ENCODE measurements at places on chromosomes 12 and 14.
A peak's percentile ranks its signal among the peaks of the same experiment; 100 is the strongest.

GRCh38 chr14:73877790-73878189 is 8.9 kb upstream of the ZNF410 start:
- no peak for DNase-seq

GRCh38 chr12:955939-956338 is 6.4 kb upstream of the RAD52 start:
- DNase-seq, result no peak

GRCh38 chr12:65685514-65685913 is 138.8 kb upstream of the HMGA2 start:
- DNase-seq, result no peak

DNA sequence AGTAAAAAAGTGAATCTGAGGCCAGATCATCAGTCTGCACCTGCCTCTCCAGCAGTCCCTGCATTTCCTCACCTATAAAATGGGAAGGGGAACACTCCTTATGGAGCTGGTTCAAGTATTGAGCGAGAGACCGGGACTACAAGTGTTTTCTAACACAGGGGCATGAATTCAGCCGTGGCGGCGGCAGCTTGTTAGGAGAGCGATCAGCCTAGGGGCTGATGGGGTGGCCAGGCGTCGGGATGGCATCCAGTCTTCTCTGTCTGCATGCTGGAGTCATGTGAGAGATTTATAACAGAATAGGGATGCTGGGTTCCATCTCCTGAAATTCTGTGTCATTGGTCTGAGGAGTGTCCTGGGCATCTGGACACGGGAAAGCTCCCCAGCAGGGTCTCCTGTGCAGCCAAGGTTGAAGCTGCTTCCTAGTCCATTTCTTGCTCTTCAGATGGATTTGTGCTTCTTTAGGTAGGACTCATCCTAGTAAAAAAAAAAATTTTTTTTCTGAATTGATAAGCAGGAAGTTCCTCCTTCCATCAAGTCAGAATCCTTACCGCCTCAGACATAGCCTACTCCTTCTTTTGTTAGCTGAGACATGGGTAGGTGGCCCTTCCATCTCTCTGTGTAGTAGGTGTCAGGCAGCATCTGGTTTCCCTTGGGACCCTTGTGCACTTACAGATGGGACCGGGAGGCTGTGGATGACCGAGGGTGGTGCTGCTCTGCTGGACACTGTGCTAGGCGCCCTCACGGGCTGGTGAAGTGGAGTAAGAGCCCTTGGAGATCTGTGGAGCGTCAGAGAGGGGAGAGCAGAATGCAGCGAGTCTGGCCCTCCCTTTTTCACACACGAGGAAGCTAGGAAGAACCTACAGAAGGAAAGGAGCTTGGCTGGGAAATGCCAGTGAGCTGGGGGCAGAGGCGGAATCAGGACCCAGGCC is 146.7 kb downstream of the TSPAN9 start:
- DNase-seq, result no peak

DNA sequence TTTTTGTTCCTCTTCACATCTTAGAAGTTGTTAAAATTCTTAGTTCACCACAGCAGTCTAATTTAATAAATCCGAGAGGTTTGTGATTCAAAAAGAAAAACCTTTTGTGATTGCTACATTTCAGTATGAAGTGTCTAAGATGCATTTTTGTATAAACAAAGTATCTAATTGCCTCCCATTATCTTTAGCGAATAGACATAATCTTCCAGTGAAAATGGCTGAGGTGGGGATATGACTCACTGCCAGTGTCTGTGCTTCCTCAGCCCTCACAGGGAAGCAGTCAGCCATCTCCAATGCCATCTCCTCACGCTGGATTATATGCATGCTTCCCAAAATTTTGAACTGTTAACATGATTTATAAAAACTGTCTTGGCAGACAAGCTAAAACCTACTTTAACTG is 7.6 kb downstream of the GCH1 start:
- DNase-seq, result no peak

GRCh38 chr12:27589419-27589818 is 65.4 kb downstream of the PPFIBP1 start:
- DNase-seq, result no peak

DNA sequence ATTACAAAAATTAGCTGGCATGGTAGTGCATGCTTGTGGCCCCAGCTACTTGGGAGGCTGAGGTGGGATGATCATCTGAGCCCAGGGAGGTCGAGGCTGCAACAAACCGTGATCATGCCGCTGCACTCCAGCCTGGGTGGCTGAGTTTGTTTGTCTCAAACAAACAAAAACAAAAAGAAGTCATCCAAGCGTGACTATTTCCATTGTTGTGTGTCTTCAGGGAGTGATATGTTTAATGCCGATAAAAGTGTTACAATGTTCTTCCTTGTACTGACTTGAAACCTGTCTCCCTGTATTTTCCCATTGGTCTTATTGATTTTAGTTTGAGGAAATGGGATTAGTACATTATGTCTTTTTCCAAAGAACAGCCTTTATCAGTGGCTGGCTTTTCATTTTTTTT is 75.6 kb upstream of the USP44 start:
- no peak for DNase-seq

DNA sequence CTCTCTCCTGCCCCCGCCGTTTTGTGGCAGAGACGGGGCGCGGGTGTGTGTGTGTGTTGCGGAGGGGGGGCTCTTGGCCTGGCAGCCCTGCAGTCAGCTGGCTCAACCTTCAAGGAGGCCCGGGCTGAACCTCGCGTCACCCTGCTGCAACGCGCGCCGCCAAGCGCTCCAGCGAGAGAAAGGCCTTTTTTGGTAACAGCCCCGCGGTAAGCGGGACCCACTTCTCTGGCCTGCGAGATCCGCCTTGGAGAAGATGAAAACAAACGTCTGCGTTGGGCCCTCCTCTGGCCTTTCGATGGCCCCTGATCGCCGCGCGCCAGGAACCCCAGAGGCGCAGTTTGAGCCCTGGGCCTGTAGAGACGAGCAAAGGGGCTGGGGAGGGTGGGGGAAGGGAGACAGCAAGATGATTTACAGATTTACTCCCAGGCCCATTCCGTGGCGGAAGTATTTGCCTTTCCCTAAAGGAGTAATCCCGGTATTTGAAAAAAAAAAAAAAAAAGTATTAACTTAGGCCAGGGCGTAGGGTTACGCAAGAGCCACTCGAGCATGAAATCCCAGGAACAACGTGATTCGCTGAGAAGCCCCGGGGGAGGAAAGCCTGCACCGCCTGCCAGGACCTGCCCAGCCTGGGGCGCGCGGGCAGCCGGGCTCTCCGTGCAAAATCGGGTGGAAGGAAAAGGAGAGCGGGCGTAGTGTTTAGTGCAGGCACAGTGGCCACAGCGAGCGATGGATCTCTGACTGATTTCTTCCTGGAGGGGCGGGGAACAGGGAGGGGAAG is 4.5 kb upstream of the IRF2BPL start:
- peak; percentile 87 for DNase-seq

DNA sequence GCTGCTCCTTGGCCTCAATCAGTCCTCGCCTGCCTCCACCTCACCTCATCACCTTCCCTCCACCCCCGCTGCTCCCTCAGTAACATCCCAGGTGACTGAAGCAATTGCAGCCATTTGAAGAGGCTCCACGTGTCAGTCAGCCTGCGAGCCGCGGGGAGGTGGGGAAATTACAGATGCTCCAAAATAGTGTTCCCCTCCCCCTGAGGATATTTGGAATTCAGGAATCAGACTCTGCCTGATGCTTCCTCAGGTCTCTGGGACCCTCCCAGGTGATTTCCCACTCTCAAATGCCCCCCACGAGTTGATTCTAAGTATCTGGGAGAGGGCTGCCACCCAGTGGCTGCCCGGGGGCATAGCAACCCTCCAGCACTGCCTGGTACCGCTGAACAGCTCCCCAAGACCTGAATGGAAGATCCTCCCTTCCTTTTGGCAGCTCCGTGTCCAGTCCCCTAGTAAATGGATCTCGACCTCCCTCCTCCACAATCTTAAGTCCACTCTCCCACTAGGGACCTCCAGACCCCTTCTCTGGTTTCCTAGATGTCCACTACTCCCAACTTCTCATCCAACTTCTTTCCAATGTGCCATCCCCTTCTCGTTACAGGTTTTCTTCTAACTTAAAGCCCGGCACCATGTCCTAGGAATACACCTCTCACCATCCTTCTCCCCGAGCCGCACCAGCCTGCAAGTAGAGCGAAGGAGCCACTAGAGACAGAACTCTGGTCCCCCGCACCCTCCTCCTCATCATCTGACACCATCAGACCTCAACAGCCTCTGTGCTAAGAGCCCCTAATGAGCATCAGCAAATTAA is 1.4 kb upstream of the ASIC1 start:
- peak; percentile 72 for DNase-seq
